ENCODE measurements at places on chromosomes 7 and 10. TPM values are rescaled to one million over a fixed set of nuclear protein-coding genes. Genes with fewer than 3 reads are reported as not detected.

The UNCX gene
- not detected for total RNA-seq

The PON3 gene
- 14.0 TPM for total RNA-seq

The TEX36 gene
- total RNA-seq = not detected

The AP3M1 gene
- 35.9 TPM for total RNA-seq

The PRPS1L1 gene
- total RNA-seq = not detected

The LOXL4 gene
- 4.9 TPM for total RNA-seq

- no peak for DNase-seq
Observed at GRCh38 chr7:29363636-29364425, 169.3 kb downstream of the CHN2 start.

- peak; percentile 18 for DNase-seq
Observed at GRCh38 chr10:30160271-30160982, 101.0 kb upstream of the JCAD start.

DNA sequence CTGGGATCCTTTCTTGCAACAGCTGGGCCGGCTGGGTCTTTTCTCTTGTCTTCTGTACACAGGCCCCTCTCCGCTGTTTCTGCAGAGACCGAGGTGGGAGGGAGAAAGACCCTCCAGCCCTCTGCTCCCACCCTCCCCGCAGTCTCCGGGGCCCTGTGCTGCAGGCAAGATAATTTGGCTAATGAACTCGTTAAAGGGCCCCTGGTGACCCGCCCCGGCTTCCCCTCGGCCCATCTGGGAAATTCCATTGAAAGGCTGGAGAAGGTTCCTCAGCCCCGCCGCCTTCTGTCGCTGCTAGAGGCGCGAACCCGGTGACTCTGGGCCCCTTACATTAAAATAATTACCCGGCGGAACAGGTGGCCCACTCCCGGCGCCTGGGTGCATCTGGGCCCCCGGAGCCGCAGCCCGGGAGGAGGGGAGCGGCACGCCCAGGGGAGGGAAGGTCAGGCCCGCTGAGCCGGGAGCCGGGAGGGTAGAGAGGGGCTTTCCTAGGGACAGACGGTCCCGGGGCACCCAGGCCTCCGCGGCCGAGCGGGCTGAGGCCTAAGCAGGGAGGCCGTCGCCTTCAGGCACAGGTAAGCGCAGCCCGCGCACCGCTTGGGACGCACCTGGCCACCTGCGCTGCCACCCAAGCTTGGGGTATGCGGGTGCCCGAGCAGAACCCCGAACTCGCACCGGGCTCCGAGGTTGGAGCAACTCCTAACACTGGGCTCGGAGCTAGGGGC lies 7.3 kb upstream of the MNX1 start:
- no peak for DNase-seq

DNA sequence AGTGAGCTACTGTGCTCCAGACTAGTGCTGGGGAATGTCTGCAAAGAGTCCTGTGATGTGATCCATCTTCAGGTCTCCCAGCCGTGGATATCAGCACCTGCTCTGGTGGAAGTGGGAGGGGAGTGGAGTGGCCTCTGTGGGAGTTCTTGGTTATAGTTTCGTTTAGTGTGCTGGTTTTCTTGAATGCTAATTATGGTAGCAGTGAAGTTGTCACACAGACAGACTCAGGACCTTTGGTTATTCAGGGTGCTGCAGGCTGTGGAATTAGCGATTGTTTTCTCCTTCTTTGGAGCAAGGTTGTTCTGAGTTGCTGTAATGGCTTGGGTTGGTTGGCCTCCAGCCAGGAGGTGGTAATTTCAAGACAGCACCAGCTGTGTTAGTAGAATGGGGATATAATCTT lies 132.7 kb upstream of the HGF start:
- DNase-seq = no peak

DNA sequence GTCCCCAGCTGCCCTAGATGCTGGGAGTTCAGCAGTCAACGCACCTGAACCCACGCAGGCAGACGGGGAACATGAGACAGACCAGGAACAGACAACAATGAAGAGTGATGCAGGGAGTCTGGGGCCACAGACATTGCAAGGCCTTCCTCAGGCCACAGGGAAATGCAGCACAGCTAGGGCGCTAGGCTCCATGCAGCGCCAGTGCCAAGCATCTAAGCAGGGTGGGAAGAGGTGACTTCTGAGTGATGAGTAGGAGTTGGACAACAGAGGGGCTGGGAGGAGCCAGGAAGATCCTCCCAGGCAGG lies 7.7 kb upstream of the RET start:
- no peak for DNase-seq

DNA sequence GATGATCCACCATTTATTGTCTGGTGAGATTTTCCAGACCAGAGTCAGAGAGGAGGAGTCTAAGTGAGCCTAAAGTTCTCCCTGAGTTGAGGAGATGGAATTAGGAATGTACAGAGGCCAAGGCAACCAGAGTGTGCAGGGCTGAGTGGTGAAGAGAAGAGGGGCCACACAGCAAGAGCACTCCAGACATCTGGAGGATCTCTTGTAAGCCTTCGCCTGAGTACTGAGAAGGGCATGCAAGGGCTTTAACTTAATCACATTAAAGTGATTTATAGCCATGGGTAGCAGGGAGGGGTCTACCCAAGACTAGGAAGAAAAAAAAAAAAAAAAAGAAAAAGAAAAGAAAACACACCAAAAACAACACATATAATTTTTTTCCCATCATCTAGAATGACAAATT lies 1190.4 kb downstream of the GATA3 start:
- DNase-seq = no peak

- DNase-seq = no peak
Observed at GRCh38 chr10:125217990-125218675, 57.8 kb upstream of the CTBP2 start.

DNA sequence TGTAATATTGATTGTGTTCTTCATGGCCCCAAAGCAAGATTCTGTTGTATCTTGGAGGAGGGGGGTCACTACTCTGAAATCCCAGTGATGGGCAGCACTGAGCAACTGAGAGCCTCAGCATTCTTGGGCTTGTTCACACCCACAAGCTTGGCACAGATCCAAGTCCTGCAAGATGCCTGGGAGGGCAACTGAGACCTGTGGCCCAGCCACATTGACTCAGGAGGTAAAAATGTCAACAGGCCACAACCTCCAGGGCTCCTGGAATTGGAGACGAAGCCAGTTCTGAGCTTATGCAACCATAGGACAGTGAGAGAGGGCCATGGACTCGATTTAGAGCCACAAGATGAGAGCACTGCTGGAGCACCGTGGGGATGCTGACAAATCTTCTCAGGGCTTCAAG lies 3.1 kb upstream of the DOCK1 start:
- no peak for DNase-seq

DNA sequence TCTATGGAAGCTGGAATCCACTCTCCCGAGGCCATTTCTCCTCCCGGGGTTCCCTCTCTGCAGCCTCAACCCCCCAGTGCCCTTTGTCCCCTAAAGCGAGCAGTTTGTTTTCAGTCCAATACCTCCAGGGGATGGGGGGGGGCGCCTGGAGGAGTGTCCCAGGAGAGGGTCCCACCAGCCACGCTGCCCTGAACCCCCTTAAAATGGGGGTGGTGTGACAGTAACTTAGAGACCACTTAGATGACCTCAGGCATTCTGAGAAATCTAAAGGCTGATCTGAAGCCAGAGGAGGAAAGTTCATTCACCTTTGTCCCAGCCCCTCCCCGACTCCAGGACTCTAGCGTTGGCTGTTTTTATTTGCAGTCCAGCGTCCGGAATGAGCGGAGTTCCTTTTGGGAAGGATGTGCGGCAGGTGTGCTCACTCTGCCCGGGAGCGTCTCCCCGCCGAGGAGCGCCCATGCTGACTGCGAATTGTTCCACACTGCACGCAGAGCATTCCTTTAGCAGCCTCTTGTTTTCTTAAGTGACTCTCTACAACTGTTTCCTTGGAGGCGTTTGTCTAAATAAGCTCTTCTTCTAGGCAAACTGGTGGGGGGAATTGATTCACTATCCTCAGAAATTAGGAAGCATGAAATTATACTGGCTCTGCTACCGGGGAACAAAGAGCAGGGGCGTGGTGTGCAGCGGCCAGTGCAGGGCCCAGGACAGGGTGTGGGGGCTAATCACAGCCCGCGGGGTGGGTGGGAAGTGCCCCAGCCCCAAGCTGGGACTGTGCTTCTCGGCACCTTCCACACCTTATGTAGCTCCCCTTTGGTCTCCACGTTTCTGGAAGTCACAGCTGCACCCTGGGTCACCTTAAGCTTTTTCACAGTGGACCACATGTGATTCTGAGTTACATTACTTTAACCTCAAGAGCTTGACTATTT lies 46.3 kb downstream of the SYPL1 start:
- no peak for DNase-seq

GRCh38 chr10:58511765-58512490 lies 744 bp upstream of the BICC1 start:
- DNase-seq = no peak

DNA sequence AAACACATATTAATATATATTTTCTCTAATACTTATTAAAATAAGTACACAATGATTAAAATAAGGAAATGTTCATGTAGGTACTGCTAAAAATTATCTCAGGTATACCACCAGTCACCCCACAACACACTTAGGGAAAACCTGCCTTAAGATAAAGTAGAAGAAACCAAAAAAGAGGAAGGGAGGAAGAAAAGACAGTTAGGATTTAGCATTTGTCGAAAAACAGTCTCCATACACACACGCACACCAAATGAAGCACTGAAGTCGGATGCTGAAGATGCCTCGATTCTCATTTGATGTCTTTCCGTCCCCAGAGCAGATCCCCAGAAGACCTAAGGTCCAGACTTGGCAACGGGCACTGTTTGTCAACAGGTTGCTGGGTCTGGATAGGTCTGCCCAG lies 30.0 kb upstream of the ARID5B start:
- DNase-seq = no peak

DNA sequence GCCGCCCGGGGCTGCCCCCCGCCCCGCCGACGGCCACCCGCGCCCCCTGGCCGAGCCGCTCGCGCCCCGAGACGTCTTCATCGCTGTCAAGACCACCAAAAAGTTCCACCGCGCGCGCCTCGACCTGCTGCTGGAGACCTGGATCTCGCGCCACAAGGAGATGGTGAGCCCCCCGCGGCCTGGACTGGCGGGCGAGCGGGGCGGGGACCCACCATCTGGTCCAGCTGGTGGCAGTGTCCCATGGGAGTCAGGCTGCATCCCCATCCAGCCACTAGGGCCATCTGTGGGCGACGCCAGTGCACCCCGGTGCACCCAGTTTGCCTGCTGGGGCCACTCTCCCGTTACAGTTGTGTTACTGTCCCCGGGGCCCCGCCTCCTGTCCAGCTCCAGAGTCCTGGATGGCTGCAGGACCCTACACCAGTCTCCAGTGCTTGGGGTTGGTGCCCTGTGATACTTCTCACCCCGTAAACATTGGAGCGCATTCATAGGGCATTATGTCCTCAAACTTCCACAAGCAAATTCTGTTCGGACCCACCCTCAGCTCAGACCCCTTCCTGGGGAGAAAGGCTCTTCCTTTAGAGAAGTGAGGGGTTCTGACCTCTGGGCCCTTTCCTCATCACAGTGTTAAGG lies 672 bp downstream of the LFNG start:
- no peak for DNase-seq

GRCh38 chr7:80885757-80886156 lies 33.1 kb downstream of the SEMA3C start:
- no peak for DNase-seq

DNA sequence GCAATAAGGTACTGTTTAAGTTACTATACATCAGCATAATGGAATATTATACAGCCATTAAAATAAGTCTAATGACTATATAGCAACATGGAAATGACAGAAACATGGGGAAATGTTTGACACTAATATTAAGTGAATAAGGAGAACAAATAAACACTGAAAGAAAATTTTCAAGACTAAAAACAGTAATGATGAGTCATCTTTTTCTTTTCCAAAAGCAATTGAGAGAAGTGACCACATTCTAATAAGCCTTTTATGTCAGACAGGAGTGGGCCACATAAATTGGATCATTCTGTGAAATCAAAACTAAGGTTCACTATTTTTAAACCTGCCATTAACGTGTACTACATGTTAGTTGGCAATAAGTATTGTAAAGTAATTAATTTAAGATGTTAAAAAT lies 187.5 kb downstream of the AHR start:
- no peak for DNase-seq

DNA sequence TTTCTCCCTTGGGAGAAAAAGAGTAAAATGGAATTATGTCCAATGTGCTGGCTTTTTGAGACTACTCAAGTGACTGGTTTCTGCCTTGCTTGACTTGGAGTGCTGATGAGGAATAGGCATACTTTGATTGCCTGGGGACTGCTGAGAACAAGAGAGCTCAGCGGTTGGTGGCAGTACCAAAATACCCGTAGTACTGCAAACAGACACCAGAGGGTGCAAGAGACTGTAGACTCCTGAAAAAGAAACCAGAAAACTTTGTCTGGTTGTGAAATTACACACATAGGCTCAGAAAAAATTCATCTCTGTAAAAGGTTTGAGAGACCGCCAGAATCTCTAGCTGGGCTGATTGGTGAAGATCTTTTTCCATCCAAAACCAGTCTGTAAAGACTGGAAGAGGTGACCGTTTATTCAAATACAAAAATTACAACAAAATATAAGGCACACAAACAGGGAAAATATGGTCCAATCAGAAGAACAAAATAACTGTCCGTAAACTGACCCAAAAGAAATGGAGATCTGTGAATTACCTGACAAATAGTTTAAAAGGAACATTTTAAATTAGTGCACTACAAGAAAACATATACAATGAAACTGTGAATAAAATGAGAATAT lies 18.5 kb downstream of the BICC1 start:
- DNase-seq = peak; percentile 66

GRCh38 chr10:24938525-24938924 lies 13.9 kb downstream of the PRTFDC1 start:
- DNase-seq = no peak

DNA sequence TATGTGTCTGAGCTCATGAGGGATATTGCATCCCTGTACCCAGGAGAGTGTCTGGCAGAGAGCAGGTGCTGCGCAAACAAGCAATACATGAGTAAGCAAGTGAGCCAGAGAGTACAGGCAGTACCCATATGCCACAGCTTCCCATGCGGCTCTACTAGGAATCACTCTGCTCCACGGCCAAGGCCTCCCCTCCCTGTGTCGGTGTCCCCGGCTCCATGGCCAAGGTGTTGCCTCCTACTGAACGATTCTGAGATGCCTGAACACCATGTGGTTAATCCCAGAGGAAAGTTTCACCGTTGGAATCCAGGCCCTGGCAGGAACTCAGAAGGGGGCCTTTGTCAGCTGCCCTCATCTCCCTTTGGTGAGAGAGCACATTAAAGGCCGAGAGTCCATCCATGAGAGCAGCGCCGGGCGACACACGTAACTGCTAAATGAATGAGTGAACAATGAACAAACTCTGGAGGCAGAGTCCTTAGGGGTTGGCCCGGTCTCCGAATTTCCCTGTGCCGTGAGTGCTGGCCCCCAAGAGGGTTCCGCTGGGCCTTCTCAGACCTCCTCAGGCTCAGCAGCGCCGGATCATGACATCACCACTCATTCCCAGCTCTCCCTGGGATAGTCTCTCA lies 136.0 kb upstream of the FAM20C start:
- no peak for DNase-seq
